Esophagus squamous epithelium (tissue), 5 donors: ENCODE measurements at places on chromosomes 2 and 18.
A peak's percentile ranks its signal among the peaks of the same experiment; 100 is the strongest.

DNA sequence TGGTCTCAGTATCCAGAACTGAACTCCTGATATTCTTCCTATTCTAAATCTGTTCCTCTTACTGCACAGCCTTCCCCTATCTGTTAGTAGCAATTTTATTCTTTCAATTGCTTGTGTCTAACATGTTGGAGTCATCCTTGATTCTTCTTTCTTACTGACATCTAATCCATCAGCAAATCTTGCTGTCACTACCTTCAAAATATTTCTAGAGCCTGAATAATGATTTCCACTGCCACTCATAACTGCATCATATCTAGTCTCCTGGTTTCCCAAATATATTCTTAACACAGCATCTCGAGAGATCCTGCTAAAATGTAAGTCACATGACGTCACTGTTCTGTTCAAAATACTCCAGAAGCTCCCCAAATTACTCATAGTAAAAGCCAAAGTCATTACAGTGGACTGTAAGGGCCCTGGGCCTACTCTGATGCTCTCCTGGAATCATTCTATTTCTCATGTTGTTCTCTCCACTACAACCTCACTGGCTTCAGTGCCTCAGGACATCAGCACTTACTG is 95.2 kb downstream of the THSD7B start:
- H3K27me3 ChIP-seq, result no peaks in the 10 kb centered on the region
- no peak overlapping the region for H3K27ac ChIP-seq
- no peak for DNase-seq

DNA sequence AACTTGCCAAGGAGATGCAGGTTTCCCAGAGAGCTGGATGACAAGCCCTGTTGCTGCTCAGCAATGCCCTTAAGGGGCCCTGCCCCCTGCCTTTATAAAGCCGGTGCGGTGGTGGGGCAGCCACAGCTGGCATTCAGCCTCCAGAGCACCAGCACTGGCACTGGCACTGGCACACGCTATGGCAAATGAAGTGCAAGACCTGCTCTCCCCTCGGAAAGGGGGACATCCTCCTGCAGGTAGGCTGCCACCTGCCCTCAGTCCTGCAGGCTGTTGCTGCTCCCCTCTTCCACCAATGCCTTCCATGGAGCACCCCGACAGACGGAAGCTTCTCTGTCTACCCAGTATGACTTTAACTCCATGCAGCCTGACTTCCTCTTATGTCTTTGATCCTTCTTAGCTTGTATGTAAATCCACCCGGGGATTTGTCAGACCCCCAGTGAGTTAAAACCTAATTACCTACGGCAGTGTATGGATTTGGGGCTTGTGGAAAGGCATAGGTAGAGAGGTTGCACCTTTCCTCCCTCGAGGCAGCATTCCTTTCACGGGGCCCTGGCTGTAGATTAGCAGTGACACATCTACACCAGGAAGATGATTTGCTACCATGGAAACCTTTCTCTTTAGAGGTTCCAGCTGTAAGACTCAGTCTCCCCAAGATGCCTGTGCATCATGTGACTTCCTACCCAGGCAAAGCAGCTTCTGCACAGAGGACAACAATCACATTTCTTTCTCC is at the start of gene DAPL1:
Gene DAPL1, plus strand, starts transcription at position 123 of the 730 bp plus-strand sequence. Its CDS starts 56 bp downstream, at position 179.
- H3K27ac ChIP-seq, result peak within 1 kb of the TSS; percentile 60
- H3K27me3 ChIP-seq, result no peaks in the 10 kb centered on the region
- H3K36me3 ChIP-seq, result no peaks in the 10 kb centered on the region
- H3K4me3 ChIP-seq, result peak within 1 kb of the TSS; percentile 53
- H3K4me1 ChIP-seq, result peaks cover 50% of the 10 kb centered on the region

DNA sequence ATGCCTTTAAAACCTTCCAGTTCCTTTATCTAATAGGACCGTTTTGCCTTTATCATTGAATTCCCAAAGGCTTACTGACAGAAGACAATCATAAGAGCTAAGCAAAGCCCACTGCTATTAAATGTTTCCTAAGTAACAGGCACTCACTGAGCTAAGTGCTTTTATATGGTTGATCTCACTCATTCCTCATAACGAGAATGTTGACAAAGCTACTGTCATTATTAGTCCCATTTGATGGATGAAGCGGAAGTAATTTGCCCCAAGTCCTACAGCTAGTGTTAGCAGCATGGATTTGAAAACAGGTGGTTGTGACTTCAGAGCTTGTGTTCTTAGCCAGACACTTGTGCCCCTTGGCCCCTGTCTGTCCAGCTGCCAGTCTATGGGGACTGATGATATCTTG is 134.8 kb upstream of the SERPINE2 start:
- no peaks in the 10 kb centered on the region for H3K36me3 ChIP-seq
- DNase-seq, result no peak
- H3K27ac ChIP-seq, result no peak overlapping the region
- H3K27me3 ChIP-seq, result no peaks in the 10 kb centered on the region
- H3K4me3 ChIP-seq, result no peak overlapping the region

- H3K4me1 ChIP-seq, result no peaks in the 10 kb centered on the region
- no peak for DNase-seq
- H3K4me3 ChIP-seq, result no peak overlapping the region
- H3K36me3 ChIP-seq, result no peaks in the 10 kb centered on the region
- no peak overlapping the region for H3K27ac ChIP-seq
Measured at GRCh38 chr2:222608081-222608480, 47.8 kb downstream of the FARSB start.

- DNase-seq, result no peak
- H3K27ac ChIP-seq, result no peak overlapping the region
Measured at GRCh38 chr2:58436872-58437271, 195.7 kb upstream of the FANCL start.

- no peaks in the 10 kb centered on the region for H3K27me3 ChIP-seq
- no peaks in the 10 kb centered on the region for H3K36me3 ChIP-seq
- no peak for DNase-seq
- H3K4me1 ChIP-seq, result no peaks in the 10 kb centered on the region
- H3K27ac ChIP-seq, result no peak overlapping the region
Measured at GRCh38 chr2:168416555-168416954, 39.5 kb upstream of the CERS6 start.

GRCh38 chr18:46113751-46114150 is 9.6 kb downstream of the HAUS1 start:
- no peak overlapping the region for H3K4me3 ChIP-seq
- no peaks in the 10 kb centered on the region for H3K4me1 ChIP-seq
- H3K27ac ChIP-seq, result no peak overlapping the region
- no peak for DNase-seq
- H3K27me3 ChIP-seq, result no peaks in the 10 kb centered on the region

DNA sequence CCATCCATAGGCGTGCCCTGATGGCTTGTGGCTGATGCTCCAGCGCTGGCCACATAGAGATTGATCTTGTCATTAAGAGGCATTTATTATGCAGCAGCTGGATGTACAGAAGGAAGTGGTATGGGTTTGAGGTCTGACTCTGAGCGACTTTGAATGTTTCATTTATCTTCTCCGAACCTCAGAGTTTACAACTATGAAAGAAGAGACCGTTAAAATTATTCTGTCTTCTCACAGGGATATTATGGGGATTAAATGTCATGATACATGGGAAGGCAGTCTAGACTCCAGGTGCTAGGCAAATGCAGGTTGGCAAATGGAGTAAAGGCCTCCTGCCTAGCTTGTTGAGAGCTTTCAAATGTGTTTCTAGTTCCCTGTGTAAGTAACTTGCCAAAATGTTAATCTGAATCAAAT is 30.3 kb downstream of the MOGAT1 start:
- no peaks in the 10 kb centered on the region for H3K36me3 ChIP-seq
- no peak for DNase-seq
- H3K4me3 ChIP-seq, result no peak overlapping the region
- H3K27ac ChIP-seq, result no peak overlapping the region

GRCh38 chr2:199923924-199924323 is 12.8 kb downstream of the C2orf69 start:
- no peaks in the 10 kb centered on the region for H3K4me1 ChIP-seq
- no peaks in the 10 kb centered on the region for H3K27me3 ChIP-seq
- H3K27ac ChIP-seq, result no peak overlapping the region
- DNase-seq, result no peak
- H3K36me3 ChIP-seq, result peaks cover 37% of the 10 kb centered on the region

DNA sequence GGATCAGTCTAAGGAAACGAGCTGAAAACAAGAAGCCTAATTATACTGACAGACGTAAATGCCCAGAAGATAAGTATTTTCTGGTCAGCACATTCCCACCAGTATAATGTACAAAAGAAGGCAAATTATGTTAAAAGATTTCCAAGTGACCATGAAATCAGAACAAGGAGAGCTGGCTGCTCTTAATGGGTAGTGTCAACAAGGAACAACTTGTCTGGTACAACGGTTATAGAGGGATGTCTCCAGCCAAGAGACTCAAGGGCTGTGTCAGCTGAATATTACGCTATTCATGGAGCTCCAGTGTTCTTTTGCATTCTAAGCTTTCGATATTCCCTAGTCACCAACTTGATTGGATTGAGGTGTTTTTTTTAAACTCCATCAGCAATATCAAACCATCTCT is 8.6 kb upstream of the L3MBTL4 start:
- H3K4me3 ChIP-seq, result no peak overlapping the region
- no peak overlapping the region for H3K27ac ChIP-seq
- DNase-seq, result no peak
- no peaks in the 10 kb centered on the region for H3K27me3 ChIP-seq
- no peaks in the 10 kb centered on the region for H3K4me1 ChIP-seq
- H3K36me3 ChIP-seq, result no peaks in the 10 kb centered on the region

GRCh38 chr2:169965495-169965894 is 138.2 kb downstream of the UBR3 start:
- no peak overlapping the region for H3K27ac ChIP-seq
- no peak for DNase-seq
- H3K4me1 ChIP-seq, result no peaks in the 10 kb centered on the region
- H3K4me3 ChIP-seq, result no peak overlapping the region
